Breast epithelium (tissue), 4 donors: ENCODE measurements at places on chromosomes 2 and 18.

GRCh38 chr2:101197814-101198213, 46.6 kb upstream of the TBC1D8 start:
- no peak for DNase-seq

DNA sequence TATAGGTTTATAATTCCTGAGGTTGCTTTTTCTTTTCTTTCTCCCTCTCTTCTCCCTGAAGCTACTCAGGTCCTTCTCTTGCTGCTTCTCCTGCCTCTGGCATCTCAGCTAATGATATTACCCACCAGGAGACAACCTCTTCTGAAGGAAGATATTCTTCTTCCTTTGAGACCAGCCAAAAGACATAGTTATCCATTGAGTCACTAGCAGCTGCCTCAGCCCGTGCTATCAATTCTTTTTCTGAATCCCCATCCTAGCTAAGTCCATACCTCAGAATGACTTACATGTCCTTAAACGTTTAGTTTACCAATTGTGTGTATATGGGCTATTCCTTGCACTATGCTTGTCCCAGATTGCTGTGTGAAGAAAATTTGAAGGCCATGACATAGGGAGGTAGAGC, 25.0 kb upstream of the RNF103 start:
- no peak for DNase-seq

GRCh38 chr2:118246726-118247125, 158.5 kb downstream of the INSIG2 start:
- DNase-seq = no peak

GRCh38 chr2:191565647-191566198, 112.2 kb upstream of the NABP1 start:
- DNase-seq = no peak
